ENCODE measurements at places on chromosomes 6 and 20.

- DNase-seq, result no peak
- H3K4me1 ChIP-seq, result no peaks in the 10 kb centered on the region
- H3K27me3 ChIP-seq, result no peaks in the 10 kb centered on the region
- H3K36me3 ChIP-seq, result no peaks in the 10 kb centered on the region
Observed at GRCh38 chr6:118476551-118476950, 71.5 kb upstream of the PLN start.

- no peak overlapping the region for H3K27ac ChIP-seq
- no peaks in the 10 kb centered on the region for H3K4me1 ChIP-seq
- no peaks in the 10 kb centered on the region for H3K36me3 ChIP-seq
Observed at GRCh38 chr6:99868074-99868702, 125.8 kb downstream of the MCHR2 start.

DNA sequence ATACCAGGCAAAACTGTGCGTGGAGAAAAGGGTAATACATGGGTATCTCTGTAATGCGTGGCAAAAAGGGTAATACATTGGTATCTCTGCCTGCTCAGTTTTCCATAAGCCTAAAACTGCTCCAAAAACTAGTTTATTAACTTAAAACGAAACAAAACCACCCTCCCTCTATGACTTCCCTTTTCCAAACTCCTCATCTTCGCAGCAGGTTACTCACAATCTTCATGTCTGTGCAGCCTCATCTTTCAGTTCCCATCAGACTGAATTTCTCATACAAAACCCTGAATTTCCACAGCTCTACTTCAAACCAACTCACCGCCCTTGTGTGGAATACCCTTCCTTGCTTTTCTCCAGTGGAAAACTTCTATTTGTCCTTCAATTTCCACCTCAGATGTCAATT is 199.4 kb downstream of the PHACTR1 start:
- H3K36me3 ChIP-seq, result no peaks in the 10 kb centered on the region
- H3K27ac ChIP-seq, result no peak overlapping the region
- H3K27me3 ChIP-seq, result no peaks in the 10 kb centered on the region
- H3K4me1 ChIP-seq, result no peaks in the 10 kb centered on the region
- no peak overlapping the region for H3K4me3 ChIP-seq

DNA sequence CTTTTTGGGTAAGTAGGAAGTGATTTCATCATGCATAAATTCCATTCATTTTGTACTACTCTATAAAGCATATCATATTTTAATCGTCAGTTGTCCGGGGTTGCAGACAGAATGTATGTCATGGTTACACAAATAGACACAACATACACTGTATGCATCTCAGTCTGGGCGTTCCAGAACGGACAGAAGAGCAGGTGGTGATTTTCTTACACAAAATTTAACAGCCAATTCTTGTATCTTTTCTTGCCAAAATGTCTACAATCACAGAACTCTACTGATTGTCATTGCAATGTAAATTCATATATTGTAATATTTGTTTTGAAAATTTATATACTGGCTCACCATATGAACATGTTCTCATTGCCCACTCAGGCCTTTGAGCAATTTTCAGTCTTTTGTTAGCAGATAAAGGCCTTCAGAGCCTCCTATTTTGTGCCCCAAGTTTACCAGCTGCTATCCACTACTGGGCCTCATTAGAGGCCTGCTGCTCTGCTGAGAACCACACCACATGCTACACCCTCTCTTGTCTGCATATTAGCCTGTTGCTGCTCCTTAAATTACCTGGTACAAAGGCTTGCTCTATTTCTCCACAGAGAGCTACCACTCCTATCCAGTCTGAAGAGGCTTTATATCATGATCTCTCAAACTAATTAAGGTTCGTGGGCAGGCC is 61.5 kb downstream of the PRDM13 start:
- DNase-seq, result no peak
- no peak overlapping the region for H3K27ac ChIP-seq
- H3K36me3 ChIP-seq, result no peaks in the 10 kb centered on the region
- H3K4me1 ChIP-seq, result no peaks in the 10 kb centered on the region
- H3K4me3 ChIP-seq, result no peak overlapping the region

- H3K36me3 ChIP-seq, result no peaks in the 10 kb centered on the region
- no peak overlapping the region for H3K27ac ChIP-seq
- H3K27me3 ChIP-seq, result no peaks in the 10 kb centered on the region
- no peaks in the 10 kb centered on the region for H3K4me1 ChIP-seq
Observed at GRCh38 chr6:166786704-166787293, 159.7 kb upstream of the RPS6KA2 start.

DNA sequence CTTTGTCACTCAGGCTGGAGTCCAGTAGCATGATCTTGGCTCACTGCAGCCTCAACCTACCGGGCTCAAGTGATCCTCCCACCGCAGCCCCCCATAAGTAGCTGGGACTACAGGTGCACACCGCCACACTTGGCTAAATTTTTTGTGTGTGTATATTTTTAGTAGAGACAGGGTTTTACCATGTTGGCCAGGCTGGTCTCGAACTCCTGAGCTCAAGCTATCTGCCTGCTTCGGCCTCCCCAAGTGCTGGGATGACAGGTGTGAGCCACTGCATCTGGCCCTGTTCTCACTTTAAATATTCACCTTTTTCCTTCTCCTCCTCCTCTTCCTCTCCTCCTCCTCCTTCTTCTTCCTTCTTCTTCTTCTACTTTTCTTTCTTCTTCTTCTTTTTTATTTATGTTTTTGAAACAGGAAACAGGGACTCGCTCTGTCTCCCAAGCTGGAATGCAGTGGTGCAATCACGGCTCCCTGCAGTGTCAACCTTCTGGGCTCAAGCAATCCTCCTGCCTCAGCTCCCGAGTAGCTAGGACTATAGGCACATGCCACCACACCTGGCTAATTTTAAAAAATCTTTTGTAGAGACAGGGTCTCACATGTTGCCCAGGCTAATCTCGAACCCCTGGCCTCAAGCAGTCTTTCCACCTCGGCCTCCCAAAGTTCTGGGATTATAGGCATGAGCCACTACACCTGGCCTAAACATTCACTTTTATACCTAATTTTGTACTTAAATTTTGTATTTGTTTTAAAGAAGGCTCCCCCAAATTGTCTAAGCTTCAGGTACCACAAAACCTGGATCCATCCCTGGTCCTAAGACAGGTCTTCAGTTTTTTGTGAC is 47.2 kb upstream of the NCOA3 start:
- no peak for DNase-seq
- H3K4me1 ChIP-seq, result peaks cover 60% of the 10 kb centered on the region
- no peak overlapping the region for H3K4me3 ChIP-seq

GRCh38 chr6:151340219-151340978 is 51.0 kb downstream of the ZBTB2 start:
- DNase-seq, result no peak
- H3K4me1 ChIP-seq, result no peaks in the 10 kb centered on the region
- H3K36me3 ChIP-seq, result no peaks in the 10 kb centered on the region
- H3K27me3 ChIP-seq, result no peaks in the 10 kb centered on the region

DNA sequence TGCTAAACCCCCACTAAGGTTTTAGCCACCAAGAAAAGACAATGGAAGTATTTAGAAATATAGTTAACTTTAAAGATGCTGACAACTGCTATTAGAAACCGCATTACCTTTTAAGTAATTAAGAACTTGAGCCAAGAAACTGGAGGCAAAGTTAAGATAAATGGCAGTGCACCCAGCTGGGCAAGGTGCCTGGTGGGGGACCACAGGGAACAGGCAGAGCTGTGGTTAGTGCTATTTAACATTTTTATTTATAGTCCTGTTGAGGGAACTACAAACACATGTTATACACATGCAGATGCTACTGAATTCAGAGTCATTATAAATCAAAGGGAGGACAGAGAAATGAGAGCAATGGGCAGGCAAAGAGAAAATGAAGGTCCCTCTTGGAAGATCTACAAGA is 447.9 kb downstream of the TFAP2B start:
- H3K4me3 ChIP-seq, result no peak overlapping the region
- H3K27me3 ChIP-seq, result no peaks in the 10 kb centered on the region
- DNase-seq, result no peak

DNA sequence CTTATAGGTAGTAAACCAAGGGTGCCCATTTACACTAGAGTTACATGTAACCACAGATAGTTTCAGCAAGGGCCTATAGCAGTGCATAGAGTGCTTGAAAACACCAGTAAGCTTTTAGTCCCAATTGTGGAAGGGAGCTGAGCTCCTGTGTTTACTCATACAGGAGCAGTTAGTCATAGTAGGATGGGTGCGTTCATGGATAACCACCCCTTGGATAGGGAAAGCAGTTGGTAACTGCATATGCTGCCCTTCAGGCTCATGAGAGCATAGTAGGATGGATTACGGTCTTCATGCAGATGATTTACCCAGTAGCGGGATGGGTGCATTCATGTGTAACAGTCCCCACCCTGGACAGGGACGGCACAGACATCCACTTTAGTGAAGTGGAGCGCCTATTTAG is 45.1 kb downstream of the OR2B6 start:
- H3K4me3 ChIP-seq, result no peak overlapping the region
- H3K4me1 ChIP-seq, result peaks cover 6% of the 10 kb centered on the region
- H3K27me3 ChIP-seq, result no peaks in the 10 kb centered on the region
- DNase-seq, result no peak
- H3K27ac ChIP-seq, result no peak overlapping the region

DNA sequence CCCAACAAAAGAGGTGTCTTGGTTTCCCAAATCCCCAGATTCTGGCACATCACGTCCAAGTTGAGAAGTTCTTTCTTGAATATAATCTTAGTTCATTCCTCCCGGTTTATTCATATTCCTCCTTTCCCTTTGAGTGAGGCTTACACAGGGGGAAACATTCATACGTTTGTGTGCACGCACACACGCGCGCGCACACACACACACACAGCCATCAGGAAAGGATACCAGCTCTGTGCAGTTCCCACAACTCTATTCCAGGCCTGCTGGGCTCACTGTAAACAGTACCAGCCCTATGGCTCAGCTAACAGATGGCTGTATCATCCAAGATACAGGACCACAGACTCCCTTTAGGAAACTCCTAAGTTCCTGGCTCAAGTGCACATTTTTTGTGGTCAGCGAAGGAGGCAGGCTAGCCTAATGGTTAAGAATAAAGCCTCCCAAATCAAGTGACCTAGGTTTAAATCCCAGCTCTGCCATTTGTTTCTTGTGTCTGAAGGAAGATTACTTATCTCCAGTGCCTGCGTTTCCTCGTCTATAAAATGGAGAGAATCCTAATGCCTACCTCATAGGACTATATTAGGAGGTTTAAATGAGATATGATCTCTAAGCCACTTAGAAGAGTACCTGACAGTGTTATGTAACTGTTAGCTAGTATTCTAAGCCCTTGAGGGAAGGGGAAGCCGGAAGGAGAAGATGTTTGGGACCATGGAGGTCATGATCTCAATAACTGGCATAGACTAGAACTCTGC is 3.7 kb upstream of the TAF8 start:
- peak overlapping the region; percentile 82 for H3K27ac ChIP-seq
- H3K4me1 ChIP-seq, result peaks cover 46% of the 10 kb centered on the region
- H3K36me3 ChIP-seq, result no peaks in the 10 kb centered on the region
- no peaks in the 10 kb centered on the region for H3K27me3 ChIP-seq

DNA sequence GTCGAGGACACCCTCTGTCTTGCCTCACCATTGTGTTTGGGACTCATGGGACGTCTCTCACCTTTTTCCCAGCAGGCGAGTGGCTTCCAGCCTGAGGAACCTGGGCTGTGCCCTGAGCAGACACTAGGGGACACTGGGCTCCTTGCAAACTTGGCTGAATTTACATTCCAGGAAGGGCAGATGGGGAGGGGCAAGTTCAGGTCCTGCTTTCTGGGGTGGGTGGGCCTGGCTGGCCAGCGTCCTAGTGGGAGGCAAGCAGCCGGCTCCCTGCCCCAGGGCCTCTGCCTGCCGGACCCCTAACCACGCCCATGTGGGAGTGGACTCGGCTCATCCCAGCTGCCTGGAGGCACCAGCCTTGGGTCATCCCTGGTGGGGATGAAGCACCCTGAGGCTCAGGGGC is 48.2 kb upstream of the MLN start:
- no peak for DNase-seq
- H3K36me3 ChIP-seq, result no peaks in the 10 kb centered on the region
- H3K27me3 ChIP-seq, result peaks cover 34% of the 10 kb centered on the region
- H3K4me1 ChIP-seq, result no peaks in the 10 kb centered on the region
- no peak overlapping the region for H3K27ac ChIP-seq

DNA sequence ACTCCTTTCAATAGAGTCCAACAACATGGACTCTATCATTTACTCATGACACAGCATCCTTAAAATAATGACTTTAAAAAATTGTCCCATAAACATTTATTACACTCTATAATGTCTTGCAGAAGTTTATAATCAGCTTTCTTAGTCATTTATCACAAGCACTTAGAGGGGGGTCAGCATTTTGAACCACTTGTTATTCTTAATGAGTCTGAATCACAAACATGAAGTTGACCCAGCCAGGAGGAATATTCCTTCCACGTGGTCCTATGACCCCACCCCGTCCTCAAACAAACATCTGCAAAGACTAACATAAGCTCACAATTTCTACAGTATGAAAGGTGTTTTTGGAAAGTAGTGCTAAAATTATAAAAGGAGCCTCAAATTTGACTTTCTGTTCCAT is 91.1 kb downstream of the MTFR2 start:
- H3K27ac ChIP-seq, result no peak overlapping the region
- no peaks in the 10 kb centered on the region for H3K27me3 ChIP-seq
- no peak overlapping the region for H3K4me3 ChIP-seq
- no peaks in the 10 kb centered on the region for H3K4me1 ChIP-seq

DNA sequence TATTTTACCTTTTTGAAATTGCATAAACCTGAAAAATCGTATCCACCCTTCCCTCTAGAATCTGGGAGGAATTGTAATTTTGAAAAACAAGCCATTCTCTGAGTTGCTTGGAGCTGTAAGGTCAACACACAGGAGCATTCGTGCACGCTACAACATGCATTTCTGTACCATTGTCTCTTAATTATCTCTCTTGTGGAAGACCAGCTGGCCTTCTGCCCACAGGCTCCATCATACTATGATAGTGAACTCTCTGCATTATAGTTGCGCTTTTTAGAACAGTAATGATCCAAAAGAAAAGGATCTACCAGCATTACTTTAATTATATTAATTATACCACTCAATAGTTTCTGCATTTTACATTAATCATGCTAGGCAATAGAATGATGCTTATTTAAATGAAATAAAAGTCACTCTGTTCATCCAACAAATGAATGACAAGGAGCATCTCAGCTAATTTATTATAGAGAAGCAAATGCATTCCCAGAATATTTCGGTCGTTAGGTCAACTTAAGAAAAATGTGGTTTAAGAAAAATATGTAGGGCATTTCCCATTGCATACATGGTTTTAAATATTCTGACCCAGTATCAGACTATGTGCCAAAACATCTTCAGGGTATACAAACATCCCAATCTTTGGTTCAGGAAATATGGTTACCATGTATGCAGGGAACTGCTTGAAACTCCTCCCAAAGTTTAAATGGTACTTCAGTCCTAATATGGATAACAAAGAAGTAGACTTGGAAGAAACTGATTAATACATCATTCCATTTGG is 263.5 kb downstream of the TFAP2A start:
- H3K4me3 ChIP-seq, result no peak overlapping the region
- no peaks in the 10 kb centered on the region for H3K36me3 ChIP-seq
- peaks cover 9% of the 10 kb centered on the region for H3K4me1 ChIP-seq
- H3K27me3 ChIP-seq, result no peaks in the 10 kb centered on the region
- H3K27ac ChIP-seq, result no peak overlapping the region
- no peak for DNase-seq

GRCh38 chr6:167664678-167665660 is 161.7 kb upstream of the AFDN start:
- no peaks in the 10 kb centered on the region for H3K4me1 ChIP-seq
- no peak overlapping the region for H3K4me3 ChIP-seq
- H3K27me3 ChIP-seq, result no peaks in the 10 kb centered on the region
- H3K27ac ChIP-seq, result no peak overlapping the region
- DNase-seq, result no peak
- no peaks in the 10 kb centered on the region for H3K36me3 ChIP-seq
